Transverse colon (tissue), 4 donors: ENCODE measurements at places on chromosomes 16 and 17.

GRCh38 chr17:72654706-72655105 lies 437.8 kb downstream of the SLC39A11 start:
- DNase-seq = no peak

DNA sequence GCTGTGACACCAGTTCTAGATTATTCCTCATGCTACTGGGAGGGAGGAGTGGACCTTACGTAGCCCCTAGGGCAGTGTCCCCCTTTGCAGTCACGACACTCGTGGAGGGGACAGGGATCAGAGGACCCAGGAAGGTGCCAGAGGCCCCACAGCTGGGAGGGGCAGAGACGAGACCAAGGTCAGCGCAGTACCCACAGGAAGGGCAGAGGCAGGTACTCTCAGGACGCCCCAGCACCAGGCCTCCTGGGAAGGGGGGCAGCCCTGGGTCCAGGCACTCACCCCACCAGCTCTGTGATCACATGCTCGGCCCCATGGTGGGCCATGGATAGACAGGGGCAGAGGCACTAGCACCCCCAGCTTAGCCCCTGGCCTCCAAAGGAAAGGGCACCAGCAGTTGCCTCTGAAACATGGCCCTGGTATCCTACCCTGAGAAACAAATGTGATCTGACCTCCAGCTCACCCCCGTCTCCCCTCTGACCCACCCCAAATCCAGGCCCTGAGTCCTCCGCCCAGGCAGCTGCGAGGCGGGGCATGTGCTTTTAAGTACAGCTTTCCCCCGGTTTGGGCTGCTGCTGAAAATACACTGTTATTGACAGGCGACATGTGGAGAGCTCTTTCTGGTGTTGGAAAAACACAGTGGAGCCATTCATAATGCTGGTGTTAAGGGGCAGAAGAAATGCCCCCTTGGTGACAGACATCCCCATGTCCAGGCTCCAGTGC lies 361.9 kb downstream of the C16orf95 start:
- DNase-seq = no peak

- DNase-seq = peak; percentile 63
Observed at GRCh38 chr17:68248199-68248825, 469 bp downstream of the AMZ2 start.

DNA sequence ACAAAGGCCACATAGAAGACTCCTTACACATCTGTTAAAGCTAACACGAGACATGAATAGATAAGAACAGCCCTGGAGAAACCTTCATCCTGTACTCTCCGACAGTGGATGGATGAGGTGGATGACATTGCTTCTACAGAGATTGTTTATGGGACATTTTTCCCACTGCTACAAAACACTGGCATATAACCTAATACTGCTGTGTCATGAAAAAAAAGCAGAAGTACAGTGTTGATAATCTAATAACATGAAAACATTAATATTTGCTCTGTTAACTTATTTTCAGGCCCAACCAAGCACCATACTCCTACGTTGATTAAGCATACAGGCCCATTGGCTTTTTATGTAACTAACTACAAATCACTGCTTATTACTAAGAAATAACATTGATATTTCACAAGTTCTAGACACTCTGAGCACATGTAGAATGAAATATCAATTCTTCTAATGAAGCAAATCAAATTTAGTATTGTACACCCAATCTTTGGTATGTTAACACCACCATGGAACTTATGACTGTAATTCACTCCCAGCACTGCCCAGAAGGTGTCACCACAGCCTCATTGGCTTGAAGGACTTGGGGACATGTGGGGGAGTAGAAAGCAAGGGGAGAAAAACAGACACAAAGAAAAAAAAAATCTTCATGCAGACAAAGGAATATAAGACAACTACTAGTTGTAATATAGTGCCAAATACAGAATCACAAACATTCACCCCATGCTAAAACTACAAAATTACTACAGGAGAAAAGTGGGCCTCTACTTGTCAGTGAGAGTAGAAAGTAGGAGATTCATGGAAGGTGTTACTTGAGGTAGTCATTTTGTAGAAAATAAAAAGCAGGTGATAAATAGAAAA lies 330.0 kb upstream of the PMFBP1 start:
- peak; percentile 53 for DNase-seq

DNA sequence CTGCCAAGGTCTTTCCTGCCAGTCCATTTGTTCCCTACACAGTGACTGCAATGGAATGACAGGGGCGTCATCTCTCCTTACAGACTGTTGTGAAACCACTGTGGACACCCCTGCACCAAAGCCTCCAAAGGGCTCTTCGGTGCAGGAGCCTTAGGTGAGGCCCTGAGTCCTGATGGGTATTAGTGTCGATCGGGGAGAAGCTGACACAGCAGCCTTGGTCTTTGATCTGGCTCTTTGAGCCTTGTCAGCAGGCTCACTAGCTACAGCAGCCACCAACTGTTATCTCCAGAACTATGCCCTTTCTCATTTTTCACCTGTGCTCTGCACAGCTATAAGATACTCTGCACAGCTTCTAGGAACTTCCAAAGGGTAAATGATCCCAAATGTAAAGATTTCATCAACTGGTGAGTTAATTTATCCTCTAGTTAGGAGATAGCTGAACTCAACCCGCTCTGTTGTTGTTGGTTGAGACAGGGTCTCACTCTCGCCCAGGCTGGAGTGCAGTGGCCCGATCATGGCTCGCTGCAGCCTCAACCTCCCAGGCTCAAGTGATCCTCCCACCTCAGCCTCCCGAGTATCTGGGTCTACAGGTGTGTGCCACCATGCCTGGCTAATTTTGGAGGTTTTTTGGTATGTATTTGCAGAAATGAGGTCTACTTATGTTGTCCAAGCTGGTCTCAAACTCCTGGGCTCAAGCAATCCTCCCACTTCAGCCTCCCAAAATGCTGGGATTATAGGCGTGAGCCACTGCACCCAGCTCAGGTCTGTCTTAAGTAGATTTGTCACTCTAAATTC lies 19.7 kb downstream of the G6PC1 start:
- DNase-seq = no peak

DNA sequence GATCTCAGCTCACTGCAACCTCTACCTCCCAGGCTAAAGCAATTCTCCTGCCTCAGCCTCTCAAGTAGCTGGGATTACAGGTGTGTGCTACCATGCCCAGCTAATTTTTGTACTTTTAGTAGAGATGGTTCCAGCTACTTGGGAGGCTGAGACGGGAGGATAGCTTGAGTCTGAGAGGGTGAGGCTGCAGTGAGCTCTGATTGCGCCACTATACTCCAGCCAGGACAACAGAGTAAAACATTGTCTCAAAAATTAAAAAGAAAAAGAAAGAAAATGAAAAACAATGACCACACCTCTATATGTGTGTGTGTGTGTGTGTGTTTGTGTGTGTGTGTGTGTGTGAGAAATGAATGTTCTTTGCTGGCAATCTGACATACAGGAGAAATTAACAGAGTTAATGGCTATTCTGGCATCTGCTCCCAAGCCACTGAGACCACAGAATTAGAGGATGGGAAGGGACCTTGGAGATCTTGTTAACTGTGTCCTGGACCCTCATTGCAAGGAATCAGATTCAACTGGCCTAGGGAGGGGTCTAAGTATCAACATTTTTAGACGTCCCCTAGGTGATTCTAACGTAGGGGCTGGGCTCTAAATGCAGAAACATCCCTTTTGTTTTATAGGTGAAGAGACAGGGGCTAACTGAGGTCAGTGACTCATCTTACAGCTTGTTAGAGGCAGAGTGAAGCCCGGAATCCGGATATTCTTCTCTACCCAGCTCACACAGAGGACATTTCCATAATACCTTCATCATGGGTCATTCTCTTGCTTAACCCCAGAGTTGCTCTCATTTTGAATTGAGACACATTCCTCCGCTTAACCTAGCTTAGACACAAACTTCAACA lies 16.4 kb upstream of the MARCHF10 start:
- no peak for DNase-seq

DNA sequence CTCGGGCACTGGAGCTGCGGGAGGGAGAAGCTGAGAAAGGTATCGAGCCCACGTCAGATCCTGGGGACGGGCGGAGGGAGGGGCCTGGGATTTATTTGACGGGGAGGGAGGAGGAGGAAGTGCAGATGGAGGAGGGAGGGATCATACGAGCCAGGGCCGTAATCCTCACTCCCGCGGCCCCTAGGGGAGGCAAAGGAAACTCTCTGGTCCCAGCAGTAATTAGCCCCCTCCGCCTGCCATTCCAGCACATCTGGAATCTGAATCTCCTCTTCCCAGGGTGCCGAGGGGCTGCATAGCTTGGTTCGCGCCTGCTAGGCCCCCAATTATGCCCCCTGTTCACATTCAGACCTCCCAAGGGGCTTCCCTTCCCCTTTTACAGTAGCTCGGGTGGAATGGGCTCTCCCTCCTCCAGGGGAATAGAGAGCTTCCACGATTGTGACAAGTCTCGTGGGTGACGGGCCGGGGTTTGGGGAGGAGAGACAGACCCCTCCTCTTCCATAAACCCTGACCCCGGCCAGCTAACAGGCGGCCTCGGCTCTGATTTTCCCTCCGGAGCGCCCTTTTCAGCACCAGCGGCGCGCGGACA lies at the start of gene SEZ6L2:
SEZ6L2 (minus strand) TSS at position 35 of the 586 bp plus-strand sequence. CDS start 531 bp downstream, outside the sequence.
- DNase-seq = peak; percentile 86

GRCh38 chr17:81303385-81303784 lies 8.3 kb upstream of the SLC38A10 start:
- DNase-seq = no peak

DNA sequence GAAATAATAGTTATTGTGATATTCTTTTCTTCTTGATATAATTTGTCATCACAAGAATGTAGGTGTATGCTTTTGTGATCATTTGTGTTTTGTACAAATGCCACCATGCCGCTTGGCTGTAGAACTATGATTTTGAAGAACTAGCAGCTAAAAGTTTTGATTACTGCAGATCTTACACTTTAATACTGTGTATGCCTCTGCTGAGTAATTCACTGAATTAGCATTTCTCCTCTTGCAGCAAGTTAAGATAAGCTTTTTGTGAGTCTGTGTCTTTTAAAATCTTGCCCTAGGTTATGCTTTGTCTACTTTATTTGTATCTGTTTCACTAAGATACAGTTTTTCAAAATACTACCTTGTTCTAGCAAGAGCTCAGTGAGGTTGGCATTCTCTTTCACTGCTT lies 326.5 kb upstream of the TBX2 start:
- DNase-seq = no peak

- DNase-seq = no peak
Observed at GRCh38 chr16:58440131-58440530, 47.9 kb downstream of the GINS3 start.

DNA sequence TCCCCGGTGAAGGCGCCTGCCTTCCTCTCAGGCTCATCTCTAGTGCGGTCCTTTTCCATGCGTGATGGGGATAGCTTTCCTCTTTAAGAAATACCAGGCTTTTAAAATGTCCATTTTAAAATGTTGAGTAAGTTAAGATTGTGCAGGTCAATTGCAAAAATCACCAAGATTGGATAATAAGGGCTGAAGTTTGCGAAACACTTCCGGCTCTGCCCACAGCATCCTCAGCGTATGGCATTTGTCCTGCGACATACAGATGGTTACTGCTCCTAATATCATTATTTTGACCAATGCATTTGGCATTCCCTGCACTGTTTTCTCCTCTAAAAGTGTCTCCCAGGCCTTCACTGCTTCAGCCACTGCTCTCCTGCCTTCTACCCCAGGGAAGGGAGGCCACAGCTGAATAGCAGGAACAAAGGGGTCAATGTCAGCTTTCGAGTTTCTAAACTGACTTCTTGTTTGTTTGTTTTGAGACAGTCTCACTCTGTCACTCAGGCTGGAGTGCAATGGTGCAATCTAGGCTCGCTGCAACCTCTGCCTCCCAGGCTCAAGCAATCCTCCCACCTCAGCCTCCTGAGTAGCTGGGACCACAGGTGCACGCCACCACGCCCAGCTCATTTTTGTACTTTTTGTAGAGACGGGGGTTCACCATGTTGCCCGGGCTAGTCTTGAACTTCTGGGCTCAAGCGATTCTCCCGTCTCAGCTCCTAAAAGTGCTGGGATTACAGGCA lies 91.9 kb downstream of the CRISPLD2 start:
- DNase-seq = no peak

DNA sequence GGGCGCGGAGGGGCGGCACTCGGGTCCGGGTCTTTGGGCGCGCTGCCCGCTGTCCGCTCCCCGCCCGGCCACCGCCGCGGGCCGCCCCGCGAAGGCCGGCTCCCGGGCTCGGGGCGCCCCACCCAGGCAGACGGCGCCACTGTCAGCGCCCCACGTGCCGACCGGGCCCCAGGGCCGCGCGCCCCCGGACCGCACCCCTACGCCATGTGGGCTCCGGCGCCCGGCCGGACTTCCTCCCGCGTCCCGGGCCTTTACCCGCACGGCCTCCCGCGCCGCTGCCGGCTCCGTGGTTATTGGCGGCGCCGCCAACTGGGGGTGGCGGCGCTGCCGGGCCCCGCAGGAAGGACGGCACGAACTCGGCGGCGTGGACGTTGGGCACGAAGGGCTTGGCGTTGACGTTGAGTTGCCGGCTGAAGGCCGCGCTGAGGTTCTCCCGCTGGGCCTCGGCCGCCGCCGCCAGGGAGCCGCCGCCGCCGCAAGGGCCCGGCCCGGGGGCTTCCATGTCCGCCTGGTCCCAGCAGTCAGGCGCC lies 577 bp downstream of the GSPT1 start:
- peak; percentile 53 for DNase-seq

DNA sequence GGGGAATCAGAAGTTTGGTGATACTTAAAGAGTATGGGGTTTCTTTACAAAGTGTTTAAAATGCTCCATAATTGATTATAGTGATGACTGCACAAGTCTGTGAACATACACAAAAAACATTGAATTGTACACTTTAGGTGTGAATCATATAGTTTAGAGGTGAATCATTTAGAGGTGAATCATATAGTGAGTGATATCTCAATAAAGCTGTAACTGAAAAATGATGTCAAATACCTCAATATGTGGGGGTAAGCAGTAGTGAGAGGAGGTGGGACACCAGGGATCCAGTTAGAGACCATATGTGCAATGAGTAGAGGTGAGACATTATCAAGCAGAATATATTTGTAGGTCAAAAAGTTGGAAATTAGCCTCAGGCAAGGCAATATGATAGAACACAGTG lies 264.5 kb downstream of the PMP22 start:
- DNase-seq = no peak

GRCh38 chr16:61936522-61936921 lies 99.7 kb downstream of the CDH8 start:
- DNase-seq = no peak

DNA sequence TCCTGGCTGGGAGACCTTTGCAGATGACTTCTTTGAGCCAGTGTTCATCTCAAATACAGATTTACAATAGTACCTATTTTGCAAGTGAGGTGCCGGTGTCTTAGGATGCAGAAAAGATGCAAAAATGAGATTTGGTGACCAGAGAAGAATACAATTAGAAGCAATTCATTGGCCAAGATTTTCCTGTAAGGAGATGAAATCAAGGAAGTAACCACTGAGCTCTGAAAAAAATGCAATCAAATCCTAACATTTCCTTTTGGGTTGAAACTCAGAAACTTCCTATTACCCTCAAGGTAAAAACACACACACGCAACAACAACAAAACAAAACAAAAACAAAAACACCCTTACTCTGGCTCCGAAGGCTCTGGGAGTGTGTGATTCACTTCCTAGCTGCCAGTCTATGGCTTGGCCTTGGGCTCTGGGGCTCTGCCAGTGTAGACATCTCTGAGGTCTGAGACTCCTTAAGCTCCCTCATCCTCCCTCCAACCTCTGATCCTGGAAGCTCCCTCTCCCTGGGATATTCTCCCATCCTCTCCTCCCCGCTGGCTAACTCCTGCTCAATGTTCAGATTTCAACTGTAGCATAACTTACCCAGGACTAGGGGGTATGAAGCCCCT lies 16.8 kb upstream of the MT4 start:
- DNase-seq = no peak
